ENCODE measurements at places on chromosomes 1 and 21.

DNA sequence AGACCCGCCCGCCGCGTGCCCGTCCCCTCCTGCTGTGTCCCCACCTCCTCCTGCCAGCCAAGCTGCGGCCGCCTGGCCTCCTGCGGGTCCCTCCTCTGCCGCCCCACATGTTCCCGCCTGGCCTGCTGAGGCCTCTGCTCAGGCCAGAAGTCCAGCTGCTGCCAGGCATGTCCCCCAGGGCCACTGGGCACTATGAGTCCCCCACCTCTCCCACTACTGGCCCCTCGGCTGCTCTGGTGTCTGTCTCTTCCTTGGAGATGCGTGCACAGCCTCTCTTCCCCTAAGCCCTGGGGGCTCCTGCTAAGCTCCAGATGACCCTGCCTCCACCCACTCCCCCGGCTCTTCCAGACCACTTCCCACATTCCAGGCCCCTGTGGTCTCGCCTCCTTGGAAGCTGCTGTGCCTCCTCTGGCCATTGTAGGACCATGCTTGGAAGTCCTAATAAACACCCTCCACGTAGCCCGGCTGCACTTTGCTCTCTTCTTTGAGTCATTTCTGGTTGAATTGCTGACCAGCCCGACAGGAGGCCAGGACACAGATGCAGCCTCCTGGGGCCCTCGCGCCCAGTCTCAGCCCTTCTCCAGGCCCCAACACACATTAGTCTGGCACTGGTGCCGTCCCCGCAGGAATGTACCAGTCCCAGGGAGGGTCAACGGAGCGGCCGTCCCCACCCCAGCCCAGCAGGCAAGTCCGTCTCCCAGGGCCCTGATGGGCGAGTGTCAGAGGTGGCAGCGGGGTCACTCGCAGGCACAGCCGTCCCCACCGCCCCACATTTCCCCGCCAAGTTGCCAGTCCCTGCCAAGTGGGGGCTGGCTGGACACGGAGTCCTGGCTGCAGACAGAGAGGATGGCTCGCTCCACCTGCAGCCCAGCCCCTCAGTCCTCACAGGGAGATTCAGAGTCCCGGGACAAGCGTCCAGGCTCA, 1.1 kb downstream of the KRTAP10-12 start:
- no peak for DNase-seq

GRCh38 chr1:59096501-59096900, 200.4 kb upstream of the FGGY start:
- no peak for DNase-seq

DNA sequence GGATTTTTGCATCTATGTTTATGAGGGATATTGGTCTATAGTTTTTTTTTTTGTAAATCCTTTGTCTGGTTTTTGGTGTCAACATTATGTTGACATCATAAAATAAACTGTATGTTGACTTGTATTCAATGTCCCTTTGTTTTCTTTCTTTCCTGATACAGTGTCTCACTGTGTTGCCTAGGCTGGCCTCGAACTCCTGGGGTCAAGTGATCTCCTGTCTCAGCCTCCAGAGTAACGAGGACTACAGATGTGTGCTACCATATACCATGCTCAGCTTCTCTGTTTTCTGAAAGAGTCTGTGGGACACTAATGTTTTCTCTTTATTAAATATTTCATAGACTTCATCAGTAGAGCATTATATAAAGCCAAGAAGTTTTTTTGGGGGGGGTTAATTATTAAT, 18.3 kb downstream of the MAN1C1 start:
- no peak for DNase-seq

DNA sequence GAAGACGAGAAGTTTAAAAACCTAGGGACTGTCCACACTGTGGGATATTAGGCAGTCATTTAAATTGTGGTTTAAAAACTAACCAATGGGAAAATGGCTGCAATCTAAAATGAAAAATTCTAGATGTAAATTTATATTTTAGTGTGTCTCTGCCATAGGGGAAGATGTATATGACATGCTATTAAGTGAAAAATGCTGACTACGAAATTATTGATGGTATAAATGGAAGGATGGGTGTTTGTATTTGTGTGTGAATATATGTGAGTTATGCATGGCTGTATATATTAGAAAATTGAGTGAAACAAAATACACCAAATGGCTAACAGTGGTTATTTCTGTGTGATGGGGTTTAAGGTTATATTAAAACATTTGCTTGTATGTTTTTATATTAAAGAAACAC, 260.7 kb downstream of the AJAP1 start:
- no peak for DNase-seq

DNA sequence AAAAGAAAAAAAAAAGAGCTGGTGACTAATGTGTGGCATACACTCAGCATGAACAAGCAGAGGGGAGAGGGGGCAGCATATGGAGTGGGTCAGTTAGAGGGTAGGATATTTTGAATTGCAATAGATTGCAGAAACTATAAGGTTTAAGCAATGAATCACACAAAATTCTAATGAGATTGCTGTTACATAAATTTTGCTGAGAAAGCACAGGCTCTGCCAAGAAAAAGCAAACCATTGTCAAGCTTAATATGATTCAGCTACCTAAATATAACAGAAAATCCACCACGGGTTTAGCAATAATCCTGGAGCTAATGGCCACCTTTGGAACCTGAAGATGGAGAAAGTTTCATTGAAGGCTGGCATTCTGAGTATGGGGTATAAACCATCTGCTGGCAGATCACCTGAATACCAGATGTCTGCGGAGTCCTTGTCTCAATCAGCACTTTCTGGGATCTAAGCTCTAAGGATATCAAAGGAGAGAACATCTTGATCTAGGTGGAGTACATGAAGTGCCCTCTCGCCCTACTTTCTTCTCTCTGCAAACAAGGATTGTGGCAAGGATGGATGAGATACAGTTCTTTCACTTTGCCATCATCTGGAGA, 30.3 kb upstream of the ANGPTL7 start:
- DNase-seq, result no peak

GRCh38 chr1:20178634-20179370, 7.1 kb upstream of the UBXN10 start:
- DNase-seq, result no peak

GRCh38 chr21:35749904-35750303, 310.4 kb downstream of the SETD4 start:
- DNase-seq, result no peak

- DNase-seq, result no peak
These were observed 153.3 kb downstream of the NR5A2 start for GRCh38 chr1:200180821-200181220.

GRCh38 chr1:168553680-168554553, 10.1 kb upstream of the XCL2 start:
- no peak for DNase-seq

GRCh38 chr1:156658496-156658895, 16.6 kb downstream of the BCAN start:
- DNase-seq, result no peak

- DNase-seq, result no peak
These were observed 207.4 kb downstream of the APP start for GRCh38 chr21:25963181-25963580.

- DNase-seq, result no peak
These were observed 23.2 kb downstream of the MAP7D1 start for GRCh38 chr1:36179220-36179600.

GRCh38 chr1:235675152-235675890, 25.7 kb upstream of the GNG4 start:
- no peak for DNase-seq

DNA sequence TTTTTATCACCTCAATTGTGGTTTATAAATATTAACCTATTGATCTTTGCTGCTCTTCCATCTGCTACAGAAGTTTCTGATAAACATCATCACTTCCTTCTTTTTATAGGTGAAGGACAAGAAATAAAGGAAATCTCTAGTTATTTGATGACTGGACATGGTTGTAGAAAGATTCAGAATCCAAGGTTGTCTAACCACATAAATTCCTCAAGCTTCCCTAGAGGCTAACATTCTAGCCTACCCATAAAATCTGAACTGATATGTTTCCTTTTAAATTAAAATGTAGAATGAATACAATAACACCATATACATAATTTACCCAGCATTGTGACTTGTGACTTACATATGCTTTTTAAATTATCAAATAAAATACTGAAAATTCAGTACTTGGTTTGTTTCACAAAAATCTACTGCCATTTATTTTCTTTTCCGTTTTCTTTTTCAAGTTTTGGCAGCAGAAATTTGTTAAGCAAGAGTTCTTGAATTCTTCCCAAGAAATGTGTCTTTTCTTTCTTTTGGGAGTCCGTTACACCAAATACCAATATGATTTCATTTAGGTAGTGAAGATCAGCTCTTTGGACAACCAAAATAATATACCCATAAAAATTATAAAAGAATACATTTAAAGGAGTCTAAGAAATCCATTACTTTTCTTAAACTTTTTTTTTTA, 513.2 kb upstream of the ADGRL2 start:
- DNase-seq, result no peak

GRCh38 chr1:158118713-158119402, 61.8 kb upstream of the CD1D start:
- DNase-seq, result no peak

- no peak for DNase-seq
These were observed 10.0 kb downstream of the WNT3A start for GRCh38 chr1:228016653-228017355.

- no peak for DNase-seq
These were observed 378 bp downstream of the ANKRD65 start for GRCh38 chr1:1420654-1421141.

- peak; percentile 32 for DNase-seq
These were observed 9.7 kb downstream of the SERINC2 start for GRCh38 chr1:31422505-31423319.

GRCh38 chr21:42188663-42189062, 30.3 kb upstream of the ABCG1 start:
- no peak for DNase-seq

DNA sequence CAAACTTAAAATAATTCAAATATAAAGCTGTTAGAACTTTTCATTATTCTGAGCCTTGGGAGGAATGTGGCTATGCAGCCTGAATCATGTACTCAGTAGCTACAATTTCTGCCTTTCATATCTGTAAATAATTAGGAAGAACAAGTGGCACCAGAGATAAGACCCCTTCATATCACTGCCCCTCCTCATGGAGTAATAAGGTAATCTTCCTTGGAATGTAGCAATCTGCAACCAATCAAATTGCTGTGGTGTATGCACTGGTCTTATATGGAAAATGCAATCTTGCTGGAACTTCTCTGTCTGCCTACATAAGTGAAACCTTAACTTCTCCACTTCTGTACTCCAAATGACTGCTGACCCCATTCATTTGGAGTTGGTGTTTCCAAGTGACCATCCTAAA, 104.4 kb upstream of the VANGL1 start:
- no peak for DNase-seq

- no peak for DNase-seq
These were observed 347.4 kb downstream of the PDE4B start for GRCh38 chr1:66140072-66140471.

GRCh38 chr1:63663301-63663700, 70.1 kb downstream of the PGM1 start:
- no peak for DNase-seq

GRCh38 chr1:14437417-14437918, 161.0 kb upstream of the KAZN start:
- DNase-seq, result no peak

GRCh38 chr1:7535934-7536878, 234.9 kb upstream of the VAMP3 start:
- DNase-seq, result no peak

DNA sequence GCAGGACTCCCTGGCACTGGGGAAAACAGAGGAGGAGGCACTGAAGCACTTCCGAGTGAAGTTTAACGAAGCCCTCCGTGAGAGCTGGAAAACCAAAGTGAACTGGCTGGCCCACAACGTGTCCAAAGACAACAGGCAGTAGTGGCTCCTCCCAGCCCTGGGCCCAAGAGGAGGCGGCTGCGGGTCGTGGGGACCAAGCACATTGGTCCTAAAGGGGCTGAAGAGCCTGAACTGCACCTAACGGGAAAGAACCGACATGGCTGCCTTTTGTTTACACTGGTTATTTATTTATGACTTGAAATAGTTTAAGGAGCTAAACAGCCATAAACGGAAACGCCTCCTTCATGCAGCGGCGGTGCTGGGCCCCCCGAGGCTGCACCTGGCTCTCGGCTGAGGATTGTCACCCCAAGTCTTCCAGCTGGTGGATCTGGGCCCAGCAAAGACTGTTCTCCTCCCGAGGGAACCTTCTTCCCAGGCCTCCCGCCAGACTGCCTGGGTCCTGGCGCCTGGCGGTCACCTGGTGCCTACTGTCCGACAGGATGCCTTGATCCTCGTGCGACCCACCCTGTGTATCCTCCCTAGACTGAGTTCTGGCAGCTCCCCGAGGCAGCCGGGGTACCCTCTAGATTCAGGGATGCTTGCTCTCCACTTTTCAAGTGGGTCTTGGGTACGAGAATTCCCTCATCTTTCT, 75.5 kb downstream of the PIK3CD start:
- no peak for DNase-seq

DNA sequence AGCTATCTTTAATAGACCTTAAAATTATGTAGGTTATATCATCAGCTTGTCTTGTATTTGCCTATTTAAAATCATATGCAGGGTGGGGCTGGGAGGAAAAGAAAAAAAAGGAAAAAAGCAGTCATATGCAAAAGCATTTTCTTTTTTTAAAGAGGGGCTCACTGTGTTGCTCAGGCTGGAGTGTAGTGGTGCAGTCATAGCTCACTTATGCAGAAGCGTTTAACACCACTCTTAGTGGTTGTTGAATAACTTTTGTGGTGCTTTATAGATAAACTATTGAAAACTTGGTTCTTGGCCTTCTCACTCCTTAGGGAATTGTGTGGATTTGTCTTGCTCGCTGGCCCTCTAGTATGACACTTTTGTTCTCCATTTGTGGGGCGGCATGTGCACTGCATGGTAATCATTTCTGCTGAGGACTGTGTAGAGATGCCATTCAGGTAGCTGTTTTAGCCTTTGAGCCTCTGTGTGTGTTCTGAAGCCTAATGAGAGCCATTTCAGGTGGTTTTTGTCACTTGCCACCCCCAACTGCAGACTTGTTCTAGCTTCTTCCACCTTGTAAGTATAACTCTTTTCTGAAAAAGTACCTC, 77.8 kb downstream of the KIF1B start:
- no peak for DNase-seq

GRCh38 chr1:43666608-43667007, 16.7 kb downstream of the KDM4A start:
- DNase-seq, result no peak

DNA sequence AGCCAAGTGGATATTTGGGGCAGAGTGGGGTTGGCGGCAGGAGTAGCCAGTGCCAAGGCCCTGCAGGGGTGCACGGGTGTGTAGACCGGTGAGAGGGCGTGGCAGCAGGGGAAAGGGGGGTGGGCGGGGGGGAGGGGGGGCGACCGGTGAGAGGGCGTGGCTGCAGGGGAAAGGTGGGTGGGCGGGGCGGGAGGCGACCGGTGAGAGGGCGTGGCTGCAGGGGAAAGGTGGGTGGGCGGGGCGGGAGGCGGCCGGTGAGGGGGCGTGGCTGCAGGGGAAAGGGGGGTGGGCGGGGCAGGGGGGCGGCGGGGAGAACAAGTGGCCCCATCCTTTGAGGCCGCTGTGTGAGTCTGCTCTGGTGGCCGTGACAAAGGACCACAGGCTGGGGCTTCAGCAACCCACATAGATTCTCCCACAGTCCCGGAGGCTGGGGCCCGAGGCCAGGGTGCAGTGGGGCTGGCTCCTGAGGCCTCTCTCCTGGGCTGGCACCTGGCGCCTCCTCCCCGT, 25.8 kb downstream of the RRP1 start:
- no peak for DNase-seq

GRCh38 chr1:12001249-12001917, 17.9 kb upstream of the MIIP start:
- DNase-seq, result no peak
